B cell (primary cell): ENCODE measurements at places on chromosomes 16 and 17. TPM values are rescaled to one million over a fixed set of nuclear protein-coding genes. Genes with fewer than 3 reads are reported as not detected.

The ABCA3 gene
- total RNA-seq, result 5.1 and 5.4 TPM in 2 replicates

DNA sequence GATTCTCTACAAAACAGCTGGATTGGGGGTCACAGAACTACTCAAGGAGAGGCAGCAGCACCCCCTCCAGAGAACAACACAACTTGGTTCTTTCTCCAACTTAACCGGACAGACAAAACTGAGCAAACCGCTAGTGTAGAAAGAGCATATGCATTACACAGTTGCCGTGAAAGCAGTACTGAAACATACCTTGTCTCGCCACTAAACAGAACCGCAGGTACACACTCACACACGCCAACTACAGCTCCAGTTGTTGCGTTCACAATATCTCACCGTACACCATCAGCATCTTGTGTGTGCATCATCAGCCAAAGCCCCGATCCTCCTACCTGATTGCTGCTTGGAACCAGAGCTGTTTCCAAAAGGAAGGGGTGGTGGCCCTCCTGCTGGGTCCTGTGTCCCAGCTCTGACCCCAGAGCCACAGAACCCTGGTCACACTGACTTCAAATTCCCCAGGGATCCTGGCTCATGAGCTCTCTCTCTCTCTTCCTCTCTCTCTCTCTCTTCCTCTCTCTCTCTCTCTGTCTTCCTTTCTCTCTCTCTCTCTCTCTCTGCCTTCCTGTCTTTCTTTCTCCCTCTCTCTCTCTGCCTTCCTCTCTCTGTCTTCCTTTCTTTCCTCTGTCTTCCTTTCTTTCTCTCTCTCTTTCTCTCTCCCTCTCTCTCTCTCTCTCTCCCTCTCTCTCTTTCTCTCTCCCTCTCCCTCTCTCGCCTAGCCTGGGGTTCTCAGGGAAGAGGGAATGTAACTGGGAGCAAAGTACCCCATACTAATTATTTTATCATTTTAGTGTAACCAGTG lies 8.4 kb downstream of the PIMREG start:
- no peak for DNase-seq

- no peak for DNase-seq
Observed at GRCh38 chr17:17754719-17755686, 73.7 kb downstream of the RAI1 start.

The CHST5 gene
- 0.56 and 0.99 TPM in 2 replicates for total RNA-seq

- DNase-seq, result no peak
Observed at GRCh38 chr16:11473728-11474127, 113.0 kb downstream of the LITAF start.

DNA sequence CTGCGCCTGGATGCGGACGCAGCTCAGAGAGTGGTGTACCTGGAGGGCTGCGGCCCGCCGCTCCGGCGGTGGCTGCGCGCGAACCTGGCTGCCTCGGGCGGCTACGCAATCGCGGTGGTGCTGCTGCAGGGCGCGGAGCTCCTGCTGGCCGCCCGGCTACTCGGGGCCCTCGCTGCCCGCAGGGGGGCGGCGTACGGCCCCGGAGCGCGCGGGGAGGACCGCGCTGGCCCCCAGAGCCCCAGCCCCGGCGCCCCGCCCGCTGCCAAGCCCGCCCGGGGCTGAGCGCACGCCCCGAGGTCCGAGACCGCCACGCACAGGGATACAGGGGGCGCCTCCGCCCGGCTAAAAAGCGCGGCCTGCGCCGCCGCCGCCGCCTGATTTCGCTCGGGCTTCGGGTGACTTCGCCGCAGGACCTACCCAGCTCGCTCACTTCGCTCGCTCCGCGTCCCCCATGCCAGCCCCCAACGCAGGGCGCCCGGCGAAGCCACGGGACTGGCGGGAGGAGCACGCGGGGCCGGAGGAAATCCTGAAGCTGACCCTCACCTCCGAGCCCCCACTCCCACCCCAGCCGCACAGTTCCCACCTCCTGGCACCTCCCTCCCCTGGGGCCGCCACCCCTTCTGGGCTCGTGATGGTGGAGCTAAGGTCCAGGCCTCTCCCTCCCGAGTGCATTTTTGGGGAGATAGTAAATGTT lies 8.2 kb downstream of the PDE6G start:
- DNase-seq, result no peak

DNA sequence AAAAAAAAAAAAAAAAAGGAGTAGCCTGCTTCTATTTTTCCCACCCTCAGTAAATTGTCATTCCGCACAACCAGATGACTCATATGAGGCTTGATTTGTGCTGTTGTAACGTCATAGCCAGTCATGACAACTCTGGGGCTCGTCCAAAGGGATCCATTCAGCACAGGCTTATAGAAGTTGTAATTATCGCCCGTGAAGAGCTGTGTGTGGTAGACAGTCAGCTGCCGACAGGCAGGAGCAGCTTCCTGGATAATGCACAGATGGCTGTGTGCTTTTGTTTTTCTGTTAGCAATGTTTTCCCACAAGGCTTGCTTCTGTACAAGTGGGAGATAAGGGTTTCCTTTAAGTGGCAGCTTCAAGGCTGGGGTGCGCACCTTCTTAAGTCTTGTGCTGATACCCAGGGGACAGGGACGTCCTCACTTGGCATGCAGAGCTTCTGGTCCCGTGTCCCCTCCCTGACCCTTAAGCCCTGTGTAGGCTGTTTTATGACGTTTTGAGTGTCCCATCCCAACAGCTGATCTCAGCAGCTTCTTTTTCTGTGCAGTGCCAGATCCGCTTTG lies 26.0 kb downstream of the SNX29 start:
- no peak for DNase-seq

The DRC3 gene
- total RNA-seq, result 0.17 TPM in 1 of 2 replicates, not detected in the other

GRCh38 chr17:45018848-45019711 lies 32.4 kb downstream of the DCAKD start:
- DNase-seq, result peak; percentile 49

The LRRC46 gene
- 2.2 and 2.4 TPM in 2 replicates for total RNA-seq

The CEP20 gene
- 29.3 and 30.2 TPM in 2 replicates for total RNA-seq

The ABCA10 gene
- total RNA-seq, result 1.9 and 3.2 TPM in 2 replicates

DNA sequence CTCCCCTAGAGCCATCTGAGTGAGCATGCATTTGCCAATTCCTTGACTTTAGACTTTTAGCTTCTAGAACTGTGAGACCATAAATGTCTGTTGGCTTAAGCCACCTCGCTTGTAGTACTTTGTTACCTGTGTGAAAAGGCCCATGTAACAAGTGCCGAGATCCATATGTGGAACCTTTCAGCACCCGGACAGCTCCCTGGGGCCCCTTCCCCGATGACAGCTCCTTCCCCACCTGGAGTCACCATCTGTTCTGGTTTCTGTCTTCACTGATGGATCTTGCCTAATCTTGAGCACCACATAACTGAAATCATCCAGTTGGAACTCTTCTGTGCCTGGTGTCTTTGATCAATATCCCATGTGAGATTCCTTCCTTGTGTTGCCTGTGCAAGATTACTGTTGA lies 78.9 kb upstream of the EEF2KMT start:
- no peak for DNase-seq

DNA sequence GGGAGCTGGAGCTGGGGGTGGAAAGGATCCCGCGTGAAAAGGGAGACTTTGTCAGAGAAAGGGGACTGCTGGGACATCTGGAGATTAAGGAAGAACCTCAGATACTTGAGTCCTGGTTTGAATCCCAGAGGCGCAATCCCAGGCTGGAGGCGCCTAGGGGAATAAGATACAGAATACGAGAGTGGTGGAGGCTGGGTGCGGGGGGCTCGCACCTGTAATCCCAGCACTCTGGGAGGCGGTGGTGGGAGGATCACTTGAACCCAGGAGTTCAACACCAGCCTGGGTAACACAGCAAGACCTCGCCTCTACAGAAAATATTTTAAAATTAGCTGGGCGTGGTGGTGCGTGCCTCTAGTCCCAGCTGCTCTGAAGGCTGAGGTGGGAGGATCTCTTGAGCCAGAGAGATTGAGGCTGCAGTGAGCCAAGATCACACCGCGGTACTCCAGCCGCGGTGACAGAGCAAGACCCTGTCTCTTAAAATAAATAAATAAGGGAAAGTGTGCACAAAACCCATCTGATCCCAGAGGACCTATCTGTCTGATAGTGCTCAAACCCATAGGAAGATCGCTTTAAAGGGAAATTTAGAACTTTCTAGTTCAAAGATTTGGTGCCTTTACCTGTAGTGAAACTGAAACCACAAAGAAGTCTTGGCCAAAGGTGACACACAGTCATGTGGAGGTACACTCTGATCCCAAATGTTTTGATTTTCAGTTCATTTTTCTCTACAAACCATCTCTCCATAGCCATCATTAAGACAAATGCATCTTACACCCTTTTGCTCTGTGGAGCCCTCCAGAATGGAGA lies 617 bp upstream of the SCRN2 start:
- no peak for DNase-seq

The SYCE1L gene
- total RNA-seq, result 7.9 and 12.0 TPM in 2 replicates

The BRCA1 gene
- total RNA-seq, result 7.2 and 9.0 TPM in 2 replicates

GRCh38 chr17:58969612-58970011 lies 137.1 kb downstream of the TRIM37 start:
- DNase-seq, result no peak

The IGF2BP1 gene
- 0.27 TPM in 1 of 2 replicates, not detected in the other for total RNA-seq

The CDH5 gene
- not detected in 2 replicates for total RNA-seq

The CLEC19A gene
- total RNA-seq, result not detected in 2 replicates

DNA sequence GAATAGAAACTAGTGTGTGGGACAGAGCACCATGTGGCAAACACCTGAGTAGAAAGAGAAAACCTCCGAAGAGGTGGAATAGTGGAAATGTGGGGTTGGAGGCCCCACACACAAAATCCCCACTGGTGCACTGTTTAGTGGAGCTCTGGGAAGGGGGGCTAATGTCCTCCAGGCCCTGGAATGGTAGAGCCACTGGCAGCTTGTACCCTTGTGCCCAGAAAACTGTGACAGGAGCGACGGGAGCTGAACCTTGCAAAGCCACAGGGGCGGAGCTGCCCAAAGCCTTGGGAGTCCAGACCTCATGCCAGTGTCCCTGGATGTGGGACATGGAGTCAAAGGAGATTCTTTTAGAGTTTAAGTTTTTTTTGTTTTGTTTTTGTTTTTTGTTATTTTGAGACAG lies 50.6 kb downstream of the RNF112 start:
- no peak for DNase-seq

The PHKG2 gene
- total RNA-seq, result 54.1 and 55.7 TPM in 2 replicates

- no peak for DNase-seq
Observed at GRCh38 chr16:54847207-54847606, 83.5 kb upstream of the IRX5 start.

DNA sequence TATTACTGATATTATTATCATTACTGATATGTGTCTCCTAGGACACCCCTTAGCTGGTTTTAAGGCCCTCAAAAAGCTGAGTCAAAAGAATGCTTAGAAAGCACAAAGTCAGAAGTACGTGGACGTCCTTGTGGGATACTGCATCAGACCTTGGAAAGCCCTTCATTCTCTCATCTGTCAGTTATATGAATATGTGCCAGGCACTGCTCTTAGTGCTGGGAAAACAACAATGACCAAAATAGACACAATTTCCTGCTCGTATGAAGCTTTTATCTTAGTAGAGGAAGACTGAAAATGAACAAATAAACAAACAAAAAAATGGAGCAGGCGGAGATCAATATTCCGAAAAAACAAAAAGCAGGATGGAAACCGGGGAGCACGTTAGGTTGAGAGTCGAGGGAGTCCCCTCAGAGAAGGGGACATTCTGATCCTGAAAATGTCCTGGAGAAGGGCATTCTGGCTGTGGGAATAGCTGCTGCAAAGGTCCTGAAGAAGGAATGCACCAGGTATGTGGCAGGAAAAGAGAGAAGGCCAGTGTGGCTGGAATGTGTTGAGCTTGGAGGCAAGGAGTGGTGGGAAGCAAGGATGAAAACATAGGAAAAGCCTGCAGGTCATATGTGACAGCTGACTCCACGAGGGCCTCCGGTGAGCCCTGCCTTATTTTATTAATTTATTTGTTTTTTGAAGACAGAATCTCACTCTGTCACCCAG lies 15.5 kb upstream of the TMEM94 start:
- DNase-seq, result no peak

DNA sequence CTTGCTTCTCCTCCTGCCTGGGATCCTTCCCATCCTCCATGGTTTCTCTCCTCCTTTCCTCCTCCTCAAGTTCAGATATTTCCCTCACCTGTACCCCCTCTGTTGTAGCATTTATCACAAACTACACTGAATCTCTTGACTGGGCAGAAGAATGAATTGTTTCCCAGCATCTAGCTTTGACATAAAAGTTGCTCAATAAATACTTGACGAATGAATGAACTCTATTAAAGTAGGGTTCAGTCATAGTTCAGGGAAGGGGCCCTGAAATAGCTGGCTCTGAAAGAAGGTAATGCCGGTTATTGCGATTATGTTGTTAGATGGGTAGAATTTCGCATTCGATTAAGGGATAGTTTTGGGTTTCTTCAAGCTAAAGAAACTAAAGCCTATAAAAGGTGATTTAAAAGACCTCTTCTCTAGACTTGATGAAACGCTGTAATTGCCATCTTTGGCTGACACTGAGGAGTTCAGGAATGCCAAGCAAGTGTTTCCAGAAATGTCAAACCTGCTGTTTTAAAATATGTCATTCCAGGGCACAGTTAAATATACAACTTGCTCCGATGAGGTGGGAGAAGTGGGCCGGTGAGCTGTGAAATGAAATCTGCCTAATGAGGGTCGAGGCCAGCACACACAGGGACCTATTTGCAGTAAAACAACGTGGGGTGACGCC lies 1.0 kb upstream of the CPD start:
- no peak for DNase-seq
